ENCODE measurements at places on chromosomes 7 and 10.

DNA sequence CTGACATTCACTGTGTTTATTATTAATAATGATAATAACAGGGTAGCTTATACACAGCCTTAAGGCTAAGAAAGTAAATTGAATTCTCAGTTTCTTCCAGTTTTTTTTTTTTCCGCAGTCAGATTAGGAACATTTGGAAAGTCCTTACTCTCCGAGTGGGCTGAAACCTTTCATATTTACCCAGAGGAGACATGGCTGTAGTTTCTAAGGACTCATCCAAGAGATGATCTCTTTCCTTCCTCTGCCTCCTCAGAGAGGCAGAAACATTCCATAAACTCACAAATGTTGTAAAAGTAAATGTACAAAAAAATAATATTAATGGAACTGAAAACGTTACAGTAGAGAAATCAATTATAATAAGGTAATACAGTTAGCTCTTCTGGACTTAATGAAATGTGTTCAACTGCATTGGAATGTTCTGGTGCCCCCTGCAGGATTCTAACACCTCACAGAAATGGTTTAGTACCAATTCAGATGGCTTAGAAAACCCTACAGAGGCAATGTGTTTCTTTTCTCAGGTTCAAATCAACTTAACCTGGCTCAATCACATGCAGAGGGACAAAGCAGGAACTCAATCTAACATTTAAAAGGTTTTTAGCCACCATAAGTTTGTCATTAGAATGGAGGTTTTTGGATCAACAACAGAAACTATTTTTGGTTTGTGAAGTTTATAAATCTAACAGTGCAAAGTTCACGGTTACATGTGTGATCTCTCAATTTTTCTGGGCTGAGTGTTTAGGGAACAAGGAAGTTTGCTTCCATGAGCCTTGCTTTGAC, 71.7 kb downstream of the ICA1 start:
- DNase-seq, result peak; percentile 25

- no peak for DNase-seq
Measured at GRCh38 chr7:70580161-70580560, 551.8 kb upstream of the GALNT17 start.

- DNase-seq, result no peak
Measured at GRCh38 chr7:28771906-28772622, 186.1 kb downstream of the TRIL start.

DNA sequence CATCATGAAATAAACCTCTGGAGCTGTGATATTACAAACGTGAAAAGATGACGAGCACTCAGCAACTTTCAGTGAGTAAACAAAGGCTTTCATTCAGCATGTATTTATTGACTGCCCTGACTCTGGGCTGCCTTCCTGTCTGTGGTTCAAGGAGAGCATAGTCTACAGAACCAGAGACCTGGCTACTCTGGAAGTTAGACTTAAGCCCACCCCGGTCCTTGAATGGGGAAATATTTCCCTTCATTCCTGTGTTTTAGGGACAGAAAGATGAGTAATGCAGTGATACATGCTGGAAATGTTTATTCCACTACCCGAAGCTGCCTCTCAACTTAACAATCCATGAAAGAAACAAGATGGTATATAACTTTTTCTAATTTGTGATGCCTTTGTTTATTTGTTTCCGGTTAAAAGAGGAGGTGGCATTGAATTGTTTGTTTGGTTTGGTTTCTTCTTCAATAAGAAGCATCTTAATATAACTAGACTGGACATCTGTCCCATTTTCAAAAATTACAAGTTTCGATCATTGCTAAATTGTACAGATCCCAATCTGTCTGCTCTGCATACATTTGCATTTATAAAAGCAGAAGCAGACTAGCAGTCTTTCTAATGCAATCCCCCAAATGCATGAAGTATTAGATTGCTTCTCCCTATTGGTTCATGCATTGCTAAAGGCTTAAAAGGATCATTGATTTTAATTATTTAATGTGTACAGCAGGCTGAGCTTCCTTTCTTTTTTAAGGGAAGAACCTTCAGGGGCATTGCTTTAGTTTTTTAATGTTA, 57.7 kb downstream of the TRUB1 start:
- DNase-seq, result no peak

GRCh38 chr7:12761111-12761510, 73.7 kb downstream of the ARL4A start:
- no peak for DNase-seq

GRCh38 chr7:53001221-53001620, 34.2 kb upstream of the POM121L12 start:
- no peak for DNase-seq

DNA sequence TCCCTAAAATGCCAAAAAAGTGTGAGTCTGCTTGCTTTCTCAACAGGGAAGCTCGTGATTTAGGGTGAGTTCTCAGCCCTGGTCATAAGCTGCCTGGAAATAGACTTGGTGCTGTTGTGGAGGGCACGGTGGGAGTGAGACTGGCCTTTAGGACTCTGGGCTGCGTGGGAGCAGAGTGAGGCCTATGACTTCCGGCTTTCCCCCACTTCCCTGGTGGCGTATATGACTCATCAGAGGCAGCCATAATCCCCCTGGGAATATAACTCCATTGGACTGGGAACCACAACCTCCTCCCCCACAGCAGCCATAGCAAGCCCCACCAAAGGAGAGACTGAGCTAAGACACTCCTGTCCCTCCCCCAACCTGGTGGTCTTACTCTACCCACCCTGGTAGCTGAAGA, 95.0 kb downstream of the PON1 start:
- DNase-seq, result no peak

GRCh38 chr10:61989995-61990760, 88.7 kb downstream of the ARID5B start:
- no peak for DNase-seq

All from stimulated activated CD4-positive, alpha-beta T cell treated with anti-CD3 and anti-CD28 coated beads, TNF-alpha, amount 100 ng/mL, for 1 hour (primary cell).